ENCODE measurements at places on chromosomes 12 and 14. TPM values are rescaled to one million over a fixed set of nuclear protein-coding genes. Genes with fewer than 3 reads are reported as not detected.

KCNJ8 gene
- not detected for total RNA-seq

ASCL1 gene
- total RNA-seq = not detected

IL31 gene
- not detected for total RNA-seq

DNA sequence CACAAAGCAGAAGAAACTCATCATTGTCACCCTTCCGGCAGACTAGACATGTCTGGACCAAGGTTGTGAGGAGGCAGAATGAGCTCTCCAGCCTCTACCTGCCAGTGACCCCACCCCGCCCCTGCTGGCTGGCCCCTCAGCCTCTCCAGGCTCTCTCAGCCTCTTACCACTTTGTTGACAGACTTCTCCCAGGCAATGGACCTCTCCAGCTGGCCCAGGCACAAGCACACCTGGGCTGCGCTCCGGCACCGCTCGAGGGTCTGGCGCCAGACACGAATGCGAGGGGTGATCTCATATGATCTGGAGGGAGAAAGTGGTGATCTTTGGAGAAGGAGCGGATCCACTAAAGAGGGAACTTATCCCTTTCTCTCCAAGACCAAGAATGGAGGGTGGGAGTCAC is 30.3 kb downstream of the BAZ2A start:
- no peak for DNase-seq

DNA sequence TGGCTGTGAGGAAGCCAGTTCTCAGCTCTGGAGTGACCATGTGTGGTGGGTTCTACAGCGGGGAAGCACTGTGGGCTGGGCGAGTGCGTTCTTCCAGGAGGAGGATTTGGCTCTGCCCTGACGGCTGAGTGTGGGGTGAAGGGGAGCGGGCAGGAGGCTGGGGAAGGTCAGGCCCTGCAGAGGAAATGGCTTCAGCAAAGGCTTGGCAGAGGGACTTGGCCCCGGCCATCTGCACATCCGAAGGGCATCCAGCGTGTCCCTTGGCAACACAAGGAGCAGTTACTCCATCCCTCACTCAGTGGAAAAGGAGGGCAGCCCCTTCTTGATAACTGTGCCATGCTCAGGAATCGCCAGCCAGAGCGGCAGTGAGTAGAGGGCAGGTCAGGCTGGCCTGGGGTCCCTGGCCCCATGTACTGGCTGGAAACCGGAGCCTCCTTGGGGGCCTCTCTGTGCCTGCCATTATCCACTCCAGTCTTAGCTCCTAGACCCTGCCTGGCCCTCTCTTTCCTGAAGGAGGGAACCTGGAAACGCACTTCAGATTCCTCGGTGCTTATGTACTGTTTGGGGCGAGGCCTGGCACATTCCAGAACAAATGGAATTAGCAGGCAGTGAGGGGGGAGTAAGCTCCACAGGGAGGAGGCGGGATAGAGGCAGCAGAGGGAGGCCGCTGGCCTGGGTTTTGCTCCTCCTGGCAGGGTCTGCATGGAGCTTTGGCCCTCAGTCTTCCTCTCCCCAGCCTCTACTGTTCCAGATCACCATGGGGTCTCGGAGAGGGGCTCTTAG is 133.6 kb upstream of the NCOR2 start:
- no peak for DNase-seq

SRRM4 gene
- total RNA-seq = not detected

ART4 gene
- not detected for total RNA-seq

MFAP5 gene
- not detected for total RNA-seq

DNA sequence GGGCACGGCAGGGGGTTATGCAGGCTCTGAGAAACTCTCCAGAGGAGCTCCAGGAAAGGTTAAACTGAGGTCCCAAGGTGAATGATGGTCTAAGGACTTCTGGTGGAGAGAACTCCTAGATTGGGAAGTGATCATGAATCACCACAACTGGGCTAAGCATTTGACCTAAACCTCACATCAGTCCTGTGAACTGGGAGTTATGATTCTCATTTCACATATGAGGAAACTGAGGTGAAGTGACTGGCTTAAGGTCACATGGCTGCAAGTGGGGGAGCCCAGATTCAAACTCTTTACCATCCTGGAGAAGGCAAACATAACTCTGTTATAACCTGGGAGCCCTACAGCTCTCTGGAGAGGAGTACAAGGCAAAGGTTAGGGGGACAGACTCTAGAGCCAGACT is 4.2 kb downstream of the RARG start:
- DNase-seq = no peak

- DNase-seq = no peak
Observed at GRCh38 chr12:118188690-118189371, 52.9 kb downstream of the PEBP1 start.

CIROP gene
- not detected for total RNA-seq

DNA sequence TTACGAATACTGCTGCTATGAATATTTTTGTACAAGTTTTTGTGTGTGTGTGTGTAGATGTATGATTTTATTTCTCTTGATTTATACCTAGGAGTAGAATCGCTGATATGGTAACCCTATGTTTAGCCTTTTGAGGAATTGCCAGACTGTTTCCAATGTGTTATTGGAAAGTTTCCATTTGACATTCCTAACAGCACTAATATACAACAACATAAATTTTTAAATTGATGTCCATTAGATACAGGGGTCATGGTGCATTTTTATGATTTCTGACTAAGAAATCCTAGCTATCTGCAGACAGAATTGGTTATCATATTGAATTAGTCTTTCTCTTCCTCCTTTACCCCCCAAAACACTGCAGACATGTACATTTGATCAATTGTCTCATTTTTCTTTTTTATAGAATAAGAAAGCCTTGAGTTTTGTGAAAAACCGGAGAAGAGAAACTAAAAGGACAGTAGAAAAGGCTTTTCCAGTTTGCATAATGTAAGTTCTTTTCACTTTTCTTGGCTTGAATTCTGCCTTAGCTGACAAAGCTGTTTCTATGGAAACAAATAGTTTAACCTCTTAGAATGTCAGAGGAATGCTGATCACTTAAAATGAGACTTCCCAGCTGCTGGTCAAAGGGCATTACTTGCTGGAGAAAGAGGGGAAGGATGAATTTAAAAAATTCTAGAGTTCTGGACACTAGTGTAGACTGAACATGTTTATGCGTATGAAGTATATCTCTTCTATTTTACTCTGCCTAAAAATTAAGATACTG is 28.2 kb downstream of the PALS1 start:
- DNase-seq = no peak

DNA sequence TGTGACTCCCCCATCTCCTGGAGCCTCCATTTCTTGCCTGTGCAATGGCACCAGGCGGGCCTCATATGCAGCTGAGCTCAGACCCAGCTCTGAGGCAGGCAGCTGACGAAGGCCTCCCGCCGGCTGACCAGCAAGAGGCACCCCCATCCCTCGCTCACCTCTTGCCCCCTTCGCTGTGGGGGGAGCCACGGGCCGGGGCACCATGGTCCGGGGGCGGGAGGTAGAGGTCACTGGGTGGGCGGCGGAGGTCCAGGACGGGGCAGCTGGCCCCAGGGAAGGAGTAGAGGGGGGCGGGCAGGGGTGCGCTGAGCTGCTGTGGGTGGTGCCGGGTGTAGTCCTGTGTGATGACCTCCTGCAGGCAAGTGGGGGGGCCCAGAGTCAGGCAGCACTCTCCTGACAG is 39.4 kb downstream of the RFLNA start:
- no peak for DNase-seq

DNA sequence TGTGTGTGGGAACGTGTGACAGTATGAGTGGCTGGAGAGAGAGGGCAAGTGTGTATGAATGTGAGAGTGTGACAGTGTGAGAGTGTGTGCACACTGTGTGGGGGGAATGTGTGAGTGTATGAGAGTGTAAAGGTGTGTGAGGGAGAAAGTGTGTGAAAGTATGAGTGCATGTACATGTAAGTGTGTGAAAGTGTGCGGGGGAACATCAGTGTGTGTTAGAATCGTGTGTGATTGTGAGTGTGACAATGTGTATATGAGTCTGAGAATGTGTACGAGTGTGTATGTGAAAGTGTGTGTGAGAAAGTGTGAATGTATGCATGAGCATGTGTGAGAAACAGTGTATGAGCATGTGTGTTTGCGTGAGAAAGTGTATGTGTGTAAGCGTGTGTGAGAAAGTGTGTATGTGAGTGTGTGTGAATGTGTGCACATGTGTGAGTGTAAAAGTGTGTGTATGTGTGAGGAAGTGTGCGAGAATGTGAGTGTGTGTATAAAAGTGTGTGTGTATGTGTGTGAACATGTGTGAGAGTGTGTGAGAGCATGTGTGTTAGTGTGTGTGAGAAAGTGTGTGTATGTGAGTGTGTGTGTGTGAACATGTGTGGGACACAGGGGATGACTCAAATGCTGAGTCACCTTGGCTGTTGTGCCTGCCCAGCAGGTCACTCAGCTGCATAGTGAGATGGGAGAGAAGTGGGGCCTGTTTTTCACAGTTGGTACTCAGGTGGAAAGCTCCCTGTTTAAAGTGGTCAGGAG is 220.5 kb upstream of the TBX3 start:
- no peak for DNase-seq

NEMF gene
- 127 TPM for total RNA-seq

DNA sequence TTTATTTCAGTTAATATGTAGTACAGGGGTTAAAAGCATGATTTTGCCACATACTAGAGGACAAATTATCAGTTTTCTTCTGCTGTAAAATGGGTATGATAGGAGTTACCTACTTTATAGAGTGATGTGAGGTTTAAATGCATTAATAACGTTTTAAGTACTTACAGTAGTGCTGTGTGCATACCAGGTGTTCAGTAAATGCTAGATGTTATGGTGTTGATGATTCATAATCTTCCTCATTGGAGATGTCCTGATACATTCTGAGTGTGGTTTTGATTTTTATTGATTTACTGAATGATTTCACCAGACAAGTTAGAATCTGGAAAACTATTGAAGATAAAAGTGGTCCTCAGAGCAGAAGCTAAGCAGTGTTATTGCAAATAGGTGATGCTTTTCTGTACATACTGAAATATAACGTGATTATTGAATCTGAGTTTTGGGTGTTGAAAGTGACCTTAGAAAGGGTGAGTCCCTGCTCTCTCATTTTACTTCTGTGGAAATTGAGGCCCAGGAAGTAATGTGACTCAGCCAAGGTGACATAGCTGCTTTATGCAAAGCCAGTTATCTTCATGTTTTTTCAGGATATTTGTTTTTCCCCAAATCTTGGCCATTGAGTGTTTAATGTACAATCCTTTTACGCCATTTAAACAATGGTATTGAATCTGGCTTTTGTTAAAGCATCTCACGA is 54.7 kb downstream of the VRK1 start:
- no peak for DNase-seq

RAB35 gene
- total RNA-seq = 50.1 TPM
